GM12865 (cell line): ENCODE measurements at places on chromosomes 1 and 21.
A peak's percentile ranks its signal among the peaks of the same experiment; 100 is the strongest.

DNA sequence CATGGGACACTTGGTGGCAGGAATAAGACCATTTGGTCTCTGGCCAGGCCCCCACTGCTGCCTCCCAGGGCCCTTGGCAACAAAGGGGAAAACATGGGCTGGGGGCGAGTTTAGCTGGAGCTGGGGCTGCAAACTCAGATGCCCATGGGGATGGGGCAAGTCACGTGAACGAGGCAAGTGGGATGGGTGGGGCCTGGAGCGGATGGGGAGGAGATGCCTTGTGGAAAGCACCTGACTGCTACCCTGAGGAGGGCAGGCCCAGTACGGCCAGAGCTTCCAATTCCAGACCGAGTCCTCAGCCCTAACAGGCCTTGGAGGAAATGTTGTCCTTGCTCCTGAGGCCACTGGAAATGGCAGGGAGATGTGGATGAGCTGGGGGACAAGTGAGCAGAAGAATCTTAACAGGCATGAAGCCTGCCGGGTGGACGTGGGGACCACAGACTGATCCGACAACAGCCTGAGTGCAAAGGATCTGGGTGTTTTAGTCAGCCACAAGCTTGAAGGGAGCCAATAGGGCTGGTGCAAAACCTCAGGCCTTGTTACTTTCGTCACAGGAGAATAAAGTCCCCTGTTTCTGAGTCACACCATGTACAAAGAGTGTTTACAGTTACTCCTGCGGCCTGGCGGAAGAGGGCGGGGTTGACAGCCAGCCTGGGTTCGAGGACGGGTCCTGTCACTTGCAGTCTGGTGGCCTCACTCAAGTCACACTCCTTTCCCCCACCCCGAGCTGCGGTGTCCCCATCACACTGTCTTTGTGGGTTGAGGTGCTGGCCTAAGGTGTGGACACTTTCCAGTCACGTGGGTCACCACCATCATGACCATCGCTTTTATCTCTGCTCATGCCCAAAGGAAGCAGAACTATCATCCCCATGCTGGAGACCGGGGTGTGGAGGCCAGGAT lies 19.1 kb downstream of the RUNX3 start:
- DNase-seq: peak; percentile 14

- DNase-seq: peak; percentile 70
These were observed 214.5 kb downstream of the VAV3 start for GRCh38 chr1:107750364-107750959.

- no peak for DNase-seq
These were observed 4.1 kb upstream of the ARHGEF10L start for GRCh38 chr1:17535300-17535936.

GRCh38 chr21:38220270-38220737 lies 36.5 kb upstream of the KCNJ15 start:
- no peak for DNase-seq

DNA sequence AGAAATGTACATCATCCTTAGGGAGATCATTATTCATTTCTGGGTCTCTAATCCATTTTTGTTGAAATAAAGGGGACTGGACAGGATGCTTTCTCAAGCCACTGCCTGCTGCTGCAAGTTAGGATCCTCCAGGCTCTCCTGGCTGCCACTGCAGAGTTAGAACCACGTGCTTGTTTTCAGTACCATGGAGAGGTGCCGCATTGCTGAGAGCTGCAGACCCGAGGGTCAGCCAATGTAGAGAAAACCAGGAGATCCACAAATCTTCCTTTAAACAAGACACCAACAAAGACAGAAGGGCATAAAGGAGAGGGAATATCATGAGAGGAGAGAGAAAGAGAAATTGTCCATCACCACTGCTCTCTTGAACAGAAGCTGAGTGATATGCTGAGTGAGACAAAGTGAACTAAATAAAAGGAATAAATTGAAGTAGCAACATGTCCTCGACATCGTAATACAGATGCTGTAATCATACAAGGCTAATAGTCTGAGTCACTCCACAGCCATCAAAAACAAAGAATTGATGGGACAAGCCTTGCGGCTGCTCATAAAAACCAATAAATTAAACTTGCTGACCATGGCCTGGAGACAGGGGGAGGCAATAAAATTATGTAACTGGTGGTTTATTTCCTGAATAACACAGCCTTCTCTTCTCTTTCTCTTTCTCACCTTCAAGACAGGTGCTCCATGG lies 255.7 kb downstream of the OMA1 start:
- peak; percentile 3 for DNase-seq

DNA sequence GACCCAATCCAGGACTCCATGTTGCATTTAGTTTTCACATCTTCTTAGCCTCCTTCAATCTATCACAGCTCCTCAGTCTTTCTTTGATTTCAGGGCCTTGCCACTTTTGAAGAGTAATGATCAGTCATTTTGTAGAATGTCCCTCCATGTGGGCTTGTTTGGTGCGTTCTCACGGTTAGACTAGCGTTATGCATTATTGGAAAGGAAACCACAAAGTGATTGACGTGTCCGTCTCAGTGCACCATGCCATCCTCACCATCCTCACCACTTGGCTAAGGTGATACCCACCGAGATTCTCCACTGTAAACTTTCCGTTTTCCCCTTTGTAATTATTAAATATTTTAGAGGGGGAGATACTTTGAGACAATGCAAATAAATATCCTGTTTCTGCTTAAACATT lies 59.6 kb upstream of the OLIG2 start:
- peak; percentile 21 for DNase-seq

- DNase-seq: no peak
These were observed 21.5 kb downstream of the CDC73 start for GRCh38 chr1:193143285-193143684.

- DNase-seq: no peak
These were observed 122.1 kb downstream of the NEK7 start for GRCh38 chr1:198278943-198279342.

DNA sequence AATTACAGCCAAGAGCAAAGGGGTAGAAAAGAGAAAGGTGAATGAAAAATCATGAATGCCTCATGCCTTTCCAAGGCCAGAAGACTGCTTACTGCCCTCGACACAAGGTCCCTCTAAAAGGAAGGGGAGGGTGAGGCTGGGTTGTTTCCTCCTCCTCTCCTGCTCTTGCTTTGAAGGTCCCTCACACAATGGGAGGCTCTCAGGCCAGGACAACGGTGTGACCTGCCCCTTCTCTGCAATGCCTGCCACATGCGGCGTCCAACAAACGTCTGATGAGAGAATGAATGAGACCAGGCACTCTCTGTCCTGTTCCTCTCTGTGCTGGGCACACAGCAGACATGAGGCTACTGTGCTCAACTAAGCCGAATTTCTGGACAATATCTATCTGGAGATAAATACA lies 51.3 kb downstream of the SSBP3 start:
- DNase-seq: no peak

DNA sequence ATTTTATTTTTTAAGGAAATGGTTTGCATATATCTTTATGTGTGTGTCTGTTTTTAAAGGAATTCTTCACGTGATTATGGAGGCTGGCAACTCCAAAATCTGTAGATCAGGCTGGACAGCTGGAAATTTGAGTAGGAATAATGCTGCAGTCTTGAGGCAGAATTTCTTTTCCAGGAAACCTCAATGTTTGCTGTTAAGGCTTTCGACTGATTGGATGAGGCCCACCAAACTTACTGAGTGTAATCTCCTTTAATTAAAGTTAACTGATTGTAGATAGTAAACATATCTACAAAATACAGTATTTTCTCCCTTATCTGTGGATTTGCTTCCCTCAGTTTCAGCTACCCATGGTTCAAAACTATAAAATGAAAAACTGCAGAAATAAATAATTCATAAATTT lies 883.1 kb downstream of the TTLL7 start:
- no peak for DNase-seq

DNA sequence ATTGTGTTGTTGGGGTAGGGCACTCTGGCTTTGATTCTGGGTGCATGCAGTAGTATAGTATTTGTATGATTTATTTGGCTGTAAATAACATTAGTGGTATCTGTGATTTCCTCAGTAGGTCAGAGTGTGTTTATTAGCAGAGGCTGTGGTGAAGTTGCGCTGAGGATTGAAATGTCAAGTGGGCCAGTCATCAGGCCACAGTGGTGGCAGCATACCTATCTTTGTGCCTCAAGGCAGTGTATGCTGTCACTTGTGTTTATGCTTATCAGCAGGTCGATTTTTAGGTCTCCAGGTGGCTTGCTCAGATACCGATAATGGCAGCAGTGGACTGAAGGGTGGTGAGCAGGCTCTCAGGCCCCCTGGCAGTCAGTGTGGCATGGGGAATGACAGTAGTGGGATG lies 11.3 kb downstream of the LY9 start:
- DNase-seq: no peak
